Pons (tissue), 1 donor: ENCODE measurements at places on chromosomes 16 and 17.

DNA sequence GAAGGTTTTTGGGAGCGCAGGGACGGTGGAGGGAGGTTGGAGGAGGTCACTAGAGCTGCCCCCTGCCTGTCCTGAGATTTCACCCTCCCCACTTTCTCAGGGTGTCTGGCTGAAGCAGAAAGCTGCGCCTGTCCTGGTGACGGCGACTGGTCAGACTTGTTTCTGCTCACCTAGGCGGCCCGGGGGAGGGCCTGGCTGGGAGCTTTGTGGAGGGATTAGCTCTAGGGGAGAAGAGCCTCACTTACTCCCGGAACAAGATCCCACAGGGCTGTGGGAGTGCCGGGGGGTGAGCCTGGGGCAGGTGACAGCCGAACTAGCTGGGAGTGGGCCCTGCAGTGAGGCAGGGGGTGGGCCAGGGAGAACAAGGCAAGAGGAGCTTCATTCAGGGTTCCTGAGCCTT lies 11.5 kb downstream of the NHERF1 start:
- no peak for DNase-seq

DNA sequence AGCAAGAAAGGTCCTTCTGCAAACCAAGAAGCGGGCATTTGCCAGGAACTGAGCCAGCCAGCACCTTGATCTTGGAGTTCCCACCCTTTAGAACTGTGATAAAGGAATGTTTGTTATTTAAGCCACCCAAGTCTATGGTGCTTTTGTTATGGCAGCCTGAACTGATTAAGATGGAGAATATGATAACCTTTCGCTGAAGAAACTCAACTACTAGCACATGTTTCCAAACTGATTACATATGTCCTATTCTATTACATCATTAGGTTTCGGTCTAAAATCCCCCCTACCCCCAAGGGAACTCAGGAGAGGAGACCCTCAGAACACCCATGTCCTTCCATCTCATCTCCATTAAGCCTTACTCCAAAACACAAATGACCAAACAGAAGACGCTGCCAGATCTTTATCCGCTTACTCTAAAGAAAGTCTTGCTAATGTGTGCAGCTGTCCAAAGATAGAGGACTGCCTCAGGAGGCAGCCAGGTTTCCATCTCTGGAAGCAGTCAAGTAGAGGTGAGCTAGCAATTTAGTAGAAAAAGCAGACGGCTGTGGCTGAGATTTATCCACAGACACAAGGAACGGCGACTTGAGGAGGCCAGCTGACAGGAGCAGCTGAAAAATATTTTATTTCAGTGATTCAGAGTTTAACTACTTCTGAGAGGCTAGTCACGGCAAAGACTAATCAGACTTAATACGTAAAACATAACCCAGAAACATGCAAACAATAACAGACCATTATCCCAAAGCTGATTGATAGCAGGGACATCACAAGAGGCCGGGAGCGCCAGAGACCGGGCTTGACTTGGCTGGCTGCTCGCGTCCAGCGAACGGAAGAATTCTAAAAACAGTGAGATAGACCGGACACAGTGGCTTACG lies 611.4 kb upstream of the CDH5 start:
- no peak for DNase-seq

DNA sequence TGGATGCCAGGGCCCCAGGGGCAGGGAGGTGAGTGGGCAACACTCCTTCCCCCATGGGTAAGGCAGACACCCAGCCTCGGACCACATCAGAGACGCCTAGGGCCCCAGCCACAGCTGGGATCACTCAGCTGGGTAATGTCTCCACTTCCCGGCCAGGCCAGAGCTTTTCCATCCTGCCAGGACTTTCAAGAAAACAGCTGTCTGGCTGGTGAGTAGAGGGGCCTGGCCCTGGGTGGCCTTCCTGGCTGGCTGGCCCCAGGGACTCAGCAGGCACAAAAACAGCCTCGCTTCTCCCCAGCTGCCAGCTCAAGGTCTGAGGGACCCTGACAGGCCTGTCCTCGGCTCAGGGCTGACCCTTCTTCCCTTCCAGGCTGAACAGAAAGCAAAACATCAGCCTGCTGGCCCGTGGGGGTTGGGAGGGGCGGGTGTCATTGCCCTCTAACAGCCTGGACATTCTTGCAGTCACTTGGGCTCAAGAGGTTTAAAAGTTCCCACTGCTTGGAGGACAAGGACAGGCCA lies 45.3 kb upstream of the JPH3 start:
- DNase-seq = no peak

DNA sequence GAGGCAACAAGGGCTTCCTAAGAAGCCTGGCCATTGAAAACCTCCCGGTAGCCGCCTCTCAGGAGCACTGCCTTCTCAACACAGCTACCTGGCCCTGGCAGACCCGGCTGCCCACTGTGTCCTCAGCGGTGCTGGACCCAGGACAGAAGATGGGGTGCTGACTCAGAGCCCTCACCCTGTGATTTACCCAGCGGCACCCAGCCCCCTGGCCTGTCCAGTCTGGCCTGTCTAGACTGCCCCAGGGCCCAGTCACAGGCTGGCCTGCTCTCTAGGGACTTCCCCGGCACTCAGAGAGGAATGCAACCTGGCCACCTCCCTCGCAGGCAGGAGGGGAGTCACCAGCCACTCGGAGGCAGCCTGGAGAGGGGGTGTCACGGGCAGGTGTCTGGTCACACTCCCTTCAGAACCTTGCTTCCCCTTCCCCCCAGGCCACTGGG lies 20.1 kb downstream of the PIEZO1 start:
- DNase-seq = no peak

GRCh38 chr17:42784811-42785592 lies 4.6 kb downstream of the WNK4 start:
- DNase-seq = no peak

DNA sequence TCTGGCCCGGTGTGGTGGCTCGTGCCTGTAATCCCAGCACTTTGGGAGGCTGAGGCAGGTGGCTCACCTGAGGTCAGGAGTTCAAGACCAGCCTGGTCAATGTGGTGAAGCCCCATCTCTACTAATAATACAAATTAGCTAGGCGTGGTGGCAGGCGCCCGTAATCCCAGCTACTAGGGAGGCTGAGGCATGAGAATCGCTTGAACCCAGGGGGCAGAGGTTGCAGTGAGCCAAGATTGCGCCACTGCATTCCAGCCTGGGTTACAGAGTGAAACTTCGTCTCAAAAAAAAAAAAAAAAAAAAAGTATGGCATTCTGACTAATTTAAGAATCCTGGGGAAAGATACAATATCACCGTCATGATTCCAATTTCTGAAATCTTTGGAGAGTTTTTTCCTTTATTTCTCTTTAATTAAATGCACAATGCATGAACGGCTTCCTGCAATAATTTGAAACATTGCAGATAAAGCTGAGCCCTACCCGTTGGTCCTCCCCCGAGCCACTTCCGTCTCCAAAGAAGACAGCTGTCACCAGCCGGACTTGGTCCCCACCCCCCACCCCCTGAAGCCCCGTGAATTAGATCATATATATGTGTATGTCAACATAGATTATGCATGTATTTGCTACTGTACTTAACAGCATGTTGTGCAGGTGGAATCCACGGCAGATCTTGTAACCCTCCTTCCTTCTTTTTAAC lies 142.6 kb upstream of the PLCG2 start:
- DNase-seq = no peak
